ENCODE measurements at places on chromosomes 6 and 20.
A peak's percentile ranks its signal among the peaks of the same experiment; 100 is the strongest.

- no peak for DNase-seq
These were observed 299.5 kb downstream of the PAX1 start for GRCh38 chr20:22004946-22005345.

GRCh38 chr6:138341176-138341575, 36.5 kb upstream of the SMIM28 start:
- DNase-seq, result no peak

DNA sequence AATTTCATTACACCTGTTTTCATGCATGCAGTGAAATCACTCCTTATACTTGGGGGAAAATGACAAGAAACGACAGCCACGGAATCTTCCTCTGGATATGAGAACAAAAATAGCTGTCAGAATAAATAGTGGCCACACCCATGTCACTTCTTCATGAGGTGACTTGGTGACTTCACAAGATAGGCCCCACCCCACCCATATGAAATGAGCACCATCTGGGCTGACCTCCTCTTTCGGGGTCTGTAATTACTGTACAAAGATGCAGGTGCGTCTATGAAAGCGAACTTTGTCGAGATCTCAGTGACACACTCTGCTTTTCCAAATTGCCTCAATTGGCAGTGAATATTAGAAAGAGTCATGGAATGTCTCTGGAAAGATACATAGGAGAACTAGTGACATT, 184.2 kb upstream of the CCN2 start:
- DNase-seq, result no peak

DNA sequence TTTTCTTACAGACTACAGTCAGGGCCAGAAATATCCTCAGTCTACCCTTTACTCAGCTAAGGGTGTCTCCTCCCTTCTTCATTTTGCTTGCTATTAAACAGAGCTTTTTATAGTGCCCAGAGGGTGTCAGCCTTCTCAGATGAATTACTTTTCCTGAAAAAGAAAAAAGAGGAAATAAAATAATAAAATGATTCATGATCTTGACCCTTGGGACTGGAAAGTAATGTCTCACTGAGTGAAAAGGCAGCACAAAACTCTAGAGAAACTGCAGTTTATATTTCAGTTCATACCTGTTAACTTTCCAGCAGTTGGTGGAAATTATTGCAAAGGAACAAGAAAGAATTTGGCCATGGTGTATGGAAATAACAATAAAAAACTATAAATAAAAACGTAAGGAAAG, 170.6 kb downstream of the IBTK start:
- no peak for DNase-seq

- no peak for DNase-seq
These were observed 71.4 kb downstream of the JARID2 start for GRCh38 chr6:15317251-15317650.

DNA sequence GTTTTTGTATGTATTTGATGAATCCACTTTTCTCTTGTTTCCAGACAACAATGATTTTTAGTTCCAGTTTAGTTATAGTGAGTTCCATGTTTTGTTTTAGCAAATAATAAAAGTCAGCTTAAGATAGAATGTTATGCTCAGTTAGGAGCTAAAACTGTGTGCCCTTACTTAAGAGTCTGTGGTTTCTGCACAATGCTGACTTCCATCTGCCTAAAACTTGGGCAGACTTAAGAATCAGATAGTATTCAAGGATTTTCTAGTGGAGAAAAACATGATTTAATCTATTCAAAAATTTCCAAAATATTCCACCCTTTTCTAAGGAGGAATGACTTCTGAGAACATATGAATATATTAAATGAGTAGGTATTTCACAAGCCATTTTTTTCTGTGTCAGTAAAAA, 32.8 kb downstream of the LAMA4 start:
- DNase-seq, result no peak

- DNase-seq, result peak; percentile 93
These were observed 98.9 kb upstream of the ZNF217 start for GRCh38 chr20:53692465-53693067.

DNA sequence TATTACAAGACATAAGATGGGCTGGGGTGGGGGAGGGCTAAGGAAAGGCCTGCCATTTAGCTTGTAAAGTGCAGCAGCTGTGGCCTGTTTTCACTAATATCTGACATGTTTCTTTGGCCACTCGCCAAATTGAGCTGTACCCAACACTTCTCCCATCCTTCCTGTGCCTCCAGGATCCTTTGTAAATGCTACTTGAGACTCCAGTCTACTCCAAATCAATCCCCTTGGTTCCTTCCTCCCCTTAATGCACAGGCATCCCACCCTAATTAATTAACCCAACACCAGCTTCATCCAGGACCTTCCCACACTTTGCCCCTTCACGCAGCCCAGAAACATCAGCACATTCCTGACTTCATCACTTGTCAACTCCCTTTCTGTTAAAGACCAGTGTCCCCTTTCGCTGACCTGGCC, 55.0 kb upstream of the TCF21 start:
- no peak for DNase-seq

Measured in RPMI7951 (cell line).